ENCODE measurements at places on chromosomes 4 and X. TPM values are rescaled to one million over a fixed set of nuclear protein-coding genes. Genes with fewer than 3 reads are reported as not detected.

- peak; percentile 49 for DNase-seq
Measured at GRCh38 chr4:142656178-142656577, 189.9 kb downstream of the INPP4B start.

GRCh38 chr4:48620831-48621230 lies 130.8 kb downstream of the ZAR1 start:
- DNase-seq: no peak

DNA sequence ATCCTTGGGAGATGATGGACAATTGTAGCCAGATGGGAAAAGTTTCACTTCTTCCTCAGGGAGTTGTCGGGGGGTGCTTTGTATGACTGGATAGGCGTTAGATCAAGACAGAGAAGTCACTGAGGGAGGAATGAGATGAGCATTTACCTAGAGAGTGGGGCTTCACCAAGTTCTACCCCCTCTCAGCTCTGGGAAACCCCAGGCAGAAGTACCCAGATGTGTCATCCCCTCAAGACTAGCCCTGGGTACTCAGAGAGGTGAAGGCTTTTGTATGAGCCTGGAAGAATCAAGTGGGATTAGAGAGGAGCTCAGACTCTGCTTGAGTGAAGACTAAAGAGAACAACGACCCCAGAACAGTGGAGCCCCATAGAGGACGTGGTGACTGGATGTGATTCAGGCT lies 1.9 kb downstream of the MAGEB1 start:
- DNase-seq: no peak

- peak; percentile 36 for DNase-seq
Measured at GRCh38 chr4:122700178-122700725, 32.3 kb upstream of the BBS12 start.

DNA sequence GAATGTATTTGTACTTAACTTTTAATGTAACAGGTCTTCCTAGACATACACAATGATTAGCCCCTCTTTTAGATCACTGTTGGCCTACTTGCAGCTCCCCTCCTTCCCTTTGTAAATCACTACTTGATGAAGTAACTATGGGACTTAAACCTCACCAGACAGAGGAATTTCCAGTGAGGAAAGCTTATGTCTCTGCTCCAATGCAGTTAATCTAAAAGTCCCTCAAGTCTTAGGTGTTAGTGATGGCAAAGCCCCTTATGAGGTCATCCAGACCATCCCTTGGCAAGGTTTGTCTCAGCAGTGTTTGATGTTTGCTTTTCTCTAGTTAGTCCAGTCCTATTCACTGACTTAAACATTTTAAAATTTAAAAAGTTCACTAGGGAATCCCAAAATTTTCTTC lies 877.3 kb upstream of the INTU start:
- no peak for DNase-seq

DNA sequence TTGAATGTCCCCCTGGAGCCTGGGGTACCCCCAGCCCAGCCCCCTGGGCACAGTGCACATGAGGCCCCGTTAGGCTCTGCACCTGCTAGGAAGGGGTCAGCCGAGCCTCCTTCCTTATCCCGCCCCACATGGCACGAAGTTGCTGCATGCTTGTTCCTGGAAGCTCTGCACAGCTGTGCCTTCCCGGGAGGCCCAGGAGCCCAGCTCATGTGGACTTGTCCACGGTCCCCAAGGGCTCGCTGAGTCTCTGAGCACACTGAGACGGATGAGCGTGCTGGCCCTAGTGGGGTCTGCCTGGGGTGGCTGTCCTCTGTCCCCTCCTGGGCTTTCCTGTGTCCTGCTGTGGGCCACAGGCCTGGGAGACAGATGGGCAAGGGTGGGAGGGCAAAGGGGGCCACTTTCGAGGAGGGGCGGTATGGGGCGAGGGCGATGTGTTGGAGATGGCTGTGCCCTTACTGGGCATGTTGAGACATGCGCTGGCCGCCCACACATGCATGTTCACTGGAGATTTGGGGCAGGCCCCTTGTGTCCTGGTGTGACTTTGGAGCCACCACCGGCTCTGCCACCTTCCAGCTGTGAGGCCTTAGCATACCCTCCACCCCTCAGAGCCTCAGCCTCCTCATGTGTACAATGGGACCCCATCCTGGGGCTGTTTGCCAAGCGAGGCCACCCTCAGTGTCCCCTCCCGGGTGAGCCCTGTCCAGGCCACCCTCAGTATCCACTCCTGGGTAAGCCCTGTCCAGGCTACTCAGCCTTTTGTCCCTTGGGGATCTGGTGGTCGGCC lies 237.6 kb downstream of the AFAP1 start:
- no peak for DNase-seq

- no peak for DNase-seq
Measured at GRCh38 chrX:154441984-154442707, 1.8 kb upstream of the FAM50A start.

ADGRG2 gene
- total RNA-seq: 0.11 TPM

KIF4A gene
- 38.9 TPM for total RNA-seq
